ENCODE measurements at places on chromosomes 3 and 15. TPM values are rescaled to one million over a fixed set of nuclear protein-coding genes. Genes with fewer than 3 reads are reported as not detected.

Gene SENP8
- 6.9 TPM for total RNA-seq

Gene AQP9
- under 0.01 TPM for total RNA-seq

Gene TUSC2
- 16.2 TPM for total RNA-seq

Gene PDZRN3
- total RNA-seq, result 59.3 TPM

Gene TLE3
- total RNA-seq, result 79.4 TPM

Gene DNAH1
- total RNA-seq, result 1.6 TPM

Gene RBPMS2
- total RNA-seq, result not detected

Gene ZNF774
- 6.1 TPM for total RNA-seq

Gene MLF1
- total RNA-seq, result 30.3 TPM

Gene AADACL2
- total RNA-seq, result not detected

Gene UTS2B
- 1.6 TPM for total RNA-seq

Gene AZI2
- total RNA-seq, result 47.9 TPM

Gene RBP2
- not detected for total RNA-seq

Gene SLCO2A1
- total RNA-seq, result 0.78 TPM

Gene FBXL22
- 0.47 TPM for total RNA-seq

Gene SI
- not detected for total RNA-seq

Gene PPP1R14D
- not detected for total RNA-seq

Gene IRAK2
- 3.7 TPM for total RNA-seq

Gene MYZAP
- 1.1 TPM for total RNA-seq

Gene EHD4
- 2.2 TPM for total RNA-seq

Gene SUCNR1
- total RNA-seq, result 1.2 TPM

Gene KBTBD8
- 26.8 TPM for total RNA-seq

Gene NRROS
- total RNA-seq, result 1.2 TPM

Gene SLC6A11
- 35.1 TPM for total RNA-seq

Gene GOLGA6L25
- total RNA-seq, result not detected

Gene COL6A6
- total RNA-seq, result 0.31 TPM

Gene PLA2G4D
- total RNA-seq, result not detected

Gene HACL1
- 38.4 TPM for total RNA-seq
